ENCODE measurements at places on chromosomes 12 and 14. TPM values are rescaled to one million over a fixed set of nuclear protein-coding genes. Genes with fewer than 3 reads are reported as not detected.

The GCN1 gene
- 137 TPM for total RNA-seq

DNA sequence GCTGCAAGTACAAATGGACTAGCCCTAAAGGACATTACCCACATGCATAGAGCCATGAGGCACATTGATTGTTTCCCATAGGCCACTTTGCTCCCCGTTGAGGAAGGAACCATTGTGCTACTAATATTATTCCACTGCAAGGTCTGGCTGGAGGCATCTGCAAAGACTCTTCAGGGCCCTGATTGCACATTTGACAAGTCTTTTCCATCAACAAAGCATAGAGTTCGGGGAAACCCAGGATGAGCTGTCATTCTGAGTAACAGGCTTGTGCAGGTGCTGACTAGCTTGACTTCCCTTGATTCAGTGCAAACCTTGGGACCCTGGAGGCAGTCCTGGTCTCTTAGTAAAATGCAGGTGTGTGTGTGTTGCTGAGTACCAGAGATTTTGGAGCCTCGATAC, 73.8 kb downstream of the SUSD6 start:
- no peak for DNase-seq
- no peaks in the 10 kb centered on the region for H3K27me3 ChIP-seq
- no peak overlapping the region for H3K27ac ChIP-seq
- peaks cover under 1% of the 10 kb centered on the region for H3K36me3 ChIP-seq

- no peak for DNase-seq
- H3K4me1 ChIP-seq: peaks cover 25% of the 10 kb centered on the region
- no peaks in the 10 kb centered on the region for H3K36me3 ChIP-seq
These were observed 3.5 kb downstream of the STXBP6 start for GRCh38 chr14:25046301-25046943.

The LRFN5 gene
- total RNA-seq: 0.10 TPM

The GPX2 gene
- not detected for total RNA-seq

GRCh38 chr14:95527387-95528002, 7.4 kb upstream of the GLRX5 start:
- peak overlapping the region; percentile 98 for H3K27ac ChIP-seq
- DNase-seq: no peak
- peaks cover 89% of the 10 kb centered on the region for H3K4me1 ChIP-seq
- no peaks in the 10 kb centered on the region for H3K36me3 ChIP-seq

The ELK3 gene
- total RNA-seq: 37.1 TPM
